ENCODE measurements at places on chromosomes 7 and 10.

- no peak for DNase-seq
Measured at GRCh38 chr7:55775051-55775420, 87.5 kb downstream of the SEPTIN14 start.

DNA sequence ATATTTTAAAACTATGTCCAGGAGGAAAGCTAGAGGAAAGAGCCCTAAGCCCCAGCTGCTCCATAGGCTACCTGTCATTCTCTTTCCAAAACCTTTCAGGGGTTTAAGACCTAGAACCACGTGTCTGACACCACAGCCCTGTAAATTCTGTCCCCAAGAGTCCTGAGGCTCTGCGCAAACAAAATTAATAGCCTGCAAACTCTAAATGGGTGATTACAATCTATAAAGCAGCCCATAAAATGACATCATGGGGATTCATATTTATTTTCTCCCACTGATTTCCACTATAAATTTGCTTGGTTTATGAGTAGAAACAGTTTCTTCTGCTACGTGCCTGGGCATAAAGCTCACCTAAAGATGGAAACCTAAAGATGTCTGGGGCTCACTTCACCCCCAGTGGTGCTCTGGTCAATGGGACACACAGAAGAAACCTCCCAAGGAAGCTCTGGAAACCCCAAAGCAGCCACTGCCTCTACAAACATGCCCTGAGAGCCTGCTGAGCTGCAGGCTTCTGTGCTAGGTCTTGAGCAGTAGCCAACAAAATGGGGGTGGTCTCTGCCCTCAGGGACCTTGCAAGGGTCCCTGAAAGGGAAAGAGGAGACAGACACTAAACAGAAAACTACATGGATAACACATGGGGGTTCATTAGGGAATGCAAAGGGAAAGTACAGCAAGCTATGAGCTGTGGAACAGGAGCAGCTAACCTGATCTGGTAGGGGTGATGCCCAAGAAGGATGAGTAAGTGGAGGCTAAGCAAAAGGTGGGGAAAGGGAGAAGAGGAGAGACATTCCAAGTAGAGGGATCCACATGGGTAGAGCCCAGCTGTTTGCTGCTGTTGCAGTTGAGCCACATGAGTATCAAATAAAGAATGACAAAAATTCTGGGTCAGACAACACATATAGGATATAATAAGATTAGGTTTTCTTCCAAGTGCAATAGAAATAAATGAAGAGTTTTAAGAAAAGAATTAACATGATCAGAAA is 331.7 kb downstream of the KCNMA1 start:
- DNase-seq: no peak

GRCh38 chr7:132142006-132142405 is 434.3 kb downstream of the PLXNA4 start:
- no peak for DNase-seq

DNA sequence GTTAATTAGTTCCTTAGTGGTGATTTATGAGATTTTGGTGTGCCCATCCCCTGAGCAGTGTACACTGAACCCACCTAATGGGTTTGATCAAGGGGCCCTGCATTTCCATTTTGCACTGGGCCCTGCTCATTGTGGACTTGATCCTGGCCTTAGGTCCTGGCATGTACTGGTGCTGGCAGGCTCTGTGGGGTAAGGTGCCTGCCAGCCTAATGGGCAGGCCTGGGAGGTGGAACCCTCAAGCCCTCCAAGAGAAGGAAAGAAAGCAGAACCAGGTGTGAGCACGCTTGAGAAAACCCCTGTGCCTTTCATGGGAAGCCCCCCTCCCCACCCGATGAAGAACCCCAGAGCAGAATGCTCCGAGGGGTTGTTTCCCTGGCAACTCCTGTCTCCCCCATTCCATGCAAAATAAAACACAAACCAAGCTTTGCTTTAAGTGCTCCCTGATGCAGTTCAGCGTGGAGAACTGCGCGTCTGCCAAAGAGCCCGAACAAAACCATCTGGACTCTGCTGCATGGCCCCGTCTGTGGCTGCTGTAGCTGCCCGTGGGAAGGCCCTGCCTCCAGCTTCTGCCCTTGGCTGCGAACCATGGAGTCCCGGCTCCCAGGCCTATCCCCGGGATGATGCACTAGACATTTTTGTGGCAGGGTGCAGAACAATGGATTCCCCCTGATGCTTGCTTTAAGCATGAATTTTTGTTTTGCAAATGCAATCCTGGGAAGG is 123.3 kb downstream of the PRPF18 start:
- no peak for DNase-seq

- DNase-seq: no peak
Measured at GRCh38 chr7:103116991-103117390, 31.9 kb downstream of the NAPEPLD start.

DNA sequence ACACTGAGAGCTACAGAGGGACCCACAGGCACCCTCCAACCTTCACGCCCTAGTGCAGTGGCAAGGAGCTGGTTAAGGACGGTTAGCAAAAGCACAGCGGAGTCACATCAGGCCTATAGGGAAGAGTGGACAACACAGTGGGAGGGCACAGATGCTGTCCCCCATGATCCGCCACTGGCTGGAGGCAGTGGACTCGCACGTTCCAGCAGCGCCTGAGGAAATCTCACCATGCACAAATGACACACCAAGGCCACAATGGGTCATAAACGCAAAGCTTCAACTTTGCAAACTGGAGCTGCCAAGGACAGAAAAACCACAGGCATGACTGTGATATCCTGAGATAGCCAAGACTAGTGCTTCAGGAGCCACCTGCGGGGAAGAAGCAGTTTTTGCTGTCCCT is 58.8 kb downstream of the GRB10 start:
- DNase-seq: no peak

DNA sequence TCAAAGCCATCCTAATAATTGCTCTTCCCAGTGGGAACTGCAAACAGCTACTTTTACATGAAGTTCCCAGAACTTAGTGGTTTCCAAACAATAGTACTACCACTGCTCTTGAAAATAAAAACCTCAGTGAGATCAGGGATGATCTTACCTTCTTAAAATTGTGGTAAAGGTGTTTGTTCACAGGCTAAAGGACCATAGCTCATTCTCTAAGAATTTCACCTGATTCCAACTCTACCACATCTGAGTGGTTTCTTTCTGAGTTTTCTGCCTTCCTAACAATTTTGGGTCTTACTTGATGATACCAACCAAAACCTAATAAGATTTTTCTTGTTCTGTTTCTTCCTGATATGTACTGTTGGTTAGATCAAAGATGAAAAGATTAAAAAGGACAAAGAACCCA is 45.6 kb upstream of the AGBL3 start:
- no peak for DNase-seq

DNA sequence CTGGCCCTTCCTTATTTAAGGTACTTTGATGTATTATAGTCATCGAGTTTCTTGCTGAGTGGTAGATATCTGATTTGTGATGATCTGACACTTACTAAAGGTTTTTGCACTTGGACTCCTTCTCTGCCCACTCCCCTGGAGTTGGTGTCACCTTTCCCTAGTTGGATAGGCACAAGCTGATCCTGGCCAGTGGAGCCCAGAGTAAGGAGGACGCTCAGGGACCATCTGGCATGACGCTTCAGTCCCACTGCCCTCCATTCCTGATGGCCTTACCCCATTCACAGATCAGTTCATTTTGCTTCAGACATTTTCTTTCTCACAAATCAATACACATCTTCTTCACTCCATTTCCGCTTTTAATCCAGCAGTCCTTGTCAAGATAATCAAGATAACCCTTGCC is 20.1 kb downstream of the ASB15 start:
- no peak for DNase-seq

DNA sequence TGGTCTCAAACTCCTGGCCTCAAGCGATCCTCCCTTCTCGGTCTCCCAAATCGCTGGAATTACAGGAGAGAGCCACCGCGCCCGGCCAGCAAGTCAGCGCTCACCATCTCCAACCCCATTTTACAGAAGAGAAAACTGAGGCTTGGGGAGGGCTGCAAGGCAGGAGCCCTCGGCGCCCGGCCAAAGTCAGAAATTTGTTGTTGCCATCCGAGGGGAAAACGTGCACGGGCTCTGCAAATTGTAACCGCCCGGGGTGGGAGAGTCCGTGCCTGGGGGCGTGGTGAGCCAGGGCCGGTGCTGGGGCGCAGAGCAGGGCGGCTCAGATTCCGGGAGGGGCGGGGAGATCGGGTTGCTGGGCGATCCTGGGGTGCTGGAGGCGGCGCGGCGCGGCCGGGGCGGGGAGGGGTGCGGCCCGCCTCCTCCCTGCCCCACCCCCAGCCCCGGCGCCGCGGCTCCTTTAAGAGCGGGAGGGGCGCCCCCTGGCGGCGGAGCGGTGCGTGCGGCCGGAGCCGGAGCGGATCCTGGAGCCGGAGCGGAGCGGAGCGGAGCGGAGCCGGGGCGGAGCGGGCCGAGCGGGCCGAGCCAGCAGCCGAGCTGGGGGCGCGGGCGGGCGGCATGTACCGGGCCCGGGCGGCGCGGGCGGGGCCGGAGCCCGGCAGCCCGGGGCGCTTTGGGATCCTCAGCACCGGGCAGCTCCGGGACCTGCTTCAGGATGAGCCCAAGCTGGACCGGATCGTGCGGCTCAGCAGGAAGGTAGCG is at the start of gene VPS37D:
TSS of gene VPS37D (plus strand) at position 488 of the 759 bp plus-strand sequence. CDS start at position 616, 128 bp downstream.
- DNase-seq: peak; percentile 87

Measured in stimulated activated CD4-positive, alpha-beta T cell treated with anti-CD3 and anti-CD28 coated beads, Interleukin-1b, Interleukin-23, amount 100 ng/mL, for 24 hours (primary cell).